ENCODE measurements at places on chromosomes 11 and 22.

DNA sequence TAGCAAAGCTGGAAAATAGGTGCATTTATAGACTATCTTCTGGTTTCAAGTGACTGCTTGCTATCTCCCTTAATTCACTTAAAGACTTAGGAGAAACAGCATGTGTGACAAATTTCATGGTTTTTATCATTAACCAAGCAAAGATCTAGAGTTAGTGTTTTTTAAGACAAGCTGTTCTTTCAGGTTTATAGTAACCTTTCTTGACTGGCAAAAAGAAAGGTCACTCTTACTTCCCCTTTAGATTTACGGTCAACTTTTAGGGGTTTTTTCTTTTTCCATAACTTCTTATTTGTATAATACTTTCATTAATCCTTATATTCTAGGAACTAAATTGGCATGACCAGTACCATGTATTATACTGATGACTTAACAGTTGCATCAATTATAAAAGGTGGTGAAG lies 46.6 kb downstream of the KDM2A start:
- no peak for DNase-seq

- no peak for DNase-seq
These were observed 13.0 kb downstream of the PKNOX2 start for GRCh38 chr11:125177543-125177942.

GRCh38 chr11:59224351-59224928 lies 11.7 kb upstream of the MPEG1 start:
- DNase-seq, result no peak

- DNase-seq, result no peak
These were observed 222.3 kb downstream of the NTM start for GRCh38 chr11:131592734-131593133.

DNA sequence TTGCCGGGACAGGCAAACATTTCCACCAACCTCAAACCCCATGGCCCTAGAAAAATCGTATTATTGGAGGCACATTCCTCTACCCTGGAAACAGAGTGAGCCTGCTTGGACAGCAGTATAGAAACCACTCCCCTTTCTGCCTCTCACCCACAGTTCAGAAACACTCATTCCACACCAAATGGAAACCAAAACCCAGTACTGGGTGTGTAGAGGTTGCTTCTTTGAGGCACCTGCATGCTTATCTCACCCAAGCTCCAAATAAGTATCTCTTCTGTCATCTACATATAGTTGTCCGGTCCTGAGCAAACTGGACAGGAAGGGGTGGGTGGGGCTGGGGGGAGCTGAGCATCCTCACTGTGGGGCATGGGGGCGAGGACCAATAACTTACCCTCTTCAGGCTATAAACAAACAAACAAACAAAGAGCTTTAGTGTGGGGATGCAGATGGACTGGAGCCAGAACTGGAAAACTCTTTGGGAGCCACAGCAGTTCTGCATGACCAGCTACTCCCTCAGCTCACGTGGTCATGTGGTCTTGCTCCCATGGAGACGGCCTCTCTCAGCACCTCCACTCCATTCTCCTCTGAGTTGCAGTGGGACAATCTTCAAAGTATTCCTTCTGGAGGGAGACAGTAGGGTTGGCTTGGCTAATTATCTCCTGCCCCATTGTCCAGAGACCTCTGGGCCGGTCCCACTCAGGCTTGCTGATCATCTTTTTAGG lies 1.0 kb upstream of the PLAAT2 start:
- DNase-seq, result peak; percentile 42

- no peak for DNase-seq
These were observed 1.7 kb upstream of the CCDC134 start for GRCh38 chr22:41798736-41799135.

DNA sequence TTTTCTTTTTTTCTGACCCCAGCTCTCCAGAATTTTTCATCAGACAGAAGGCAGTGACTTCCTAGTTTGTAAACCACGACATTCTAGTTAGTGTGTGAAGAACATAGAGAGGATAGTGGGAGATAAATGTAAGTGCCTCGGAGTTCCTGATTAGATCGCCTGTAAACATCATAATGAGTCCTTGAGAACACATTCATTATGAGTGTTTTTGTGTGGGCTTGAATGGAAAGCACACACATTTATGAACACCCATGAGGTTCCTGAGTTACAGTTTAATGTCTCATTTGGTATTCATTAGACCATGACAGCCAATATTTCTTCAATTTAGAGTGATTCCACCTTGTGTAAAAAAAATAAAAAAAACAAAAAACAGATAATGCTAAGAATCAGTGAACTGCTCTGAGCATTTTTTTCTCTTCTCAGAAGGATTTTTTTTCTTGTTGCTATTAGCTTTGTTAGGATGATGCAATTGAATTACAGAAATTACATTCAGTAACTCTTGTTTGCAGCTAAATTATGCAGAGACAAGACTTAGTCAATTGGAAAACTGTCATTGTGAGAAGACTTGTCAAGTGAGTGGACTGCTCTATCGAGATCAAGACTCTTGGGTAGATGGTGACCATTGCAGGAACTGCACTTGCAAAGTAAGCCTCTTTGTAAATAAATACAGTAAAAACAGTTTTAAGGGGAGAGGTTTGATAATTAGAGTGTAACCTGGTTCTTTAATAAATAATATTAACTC lies 257.6 kb downstream of the NELL1 start:
- DNase-seq, result no peak

DNA sequence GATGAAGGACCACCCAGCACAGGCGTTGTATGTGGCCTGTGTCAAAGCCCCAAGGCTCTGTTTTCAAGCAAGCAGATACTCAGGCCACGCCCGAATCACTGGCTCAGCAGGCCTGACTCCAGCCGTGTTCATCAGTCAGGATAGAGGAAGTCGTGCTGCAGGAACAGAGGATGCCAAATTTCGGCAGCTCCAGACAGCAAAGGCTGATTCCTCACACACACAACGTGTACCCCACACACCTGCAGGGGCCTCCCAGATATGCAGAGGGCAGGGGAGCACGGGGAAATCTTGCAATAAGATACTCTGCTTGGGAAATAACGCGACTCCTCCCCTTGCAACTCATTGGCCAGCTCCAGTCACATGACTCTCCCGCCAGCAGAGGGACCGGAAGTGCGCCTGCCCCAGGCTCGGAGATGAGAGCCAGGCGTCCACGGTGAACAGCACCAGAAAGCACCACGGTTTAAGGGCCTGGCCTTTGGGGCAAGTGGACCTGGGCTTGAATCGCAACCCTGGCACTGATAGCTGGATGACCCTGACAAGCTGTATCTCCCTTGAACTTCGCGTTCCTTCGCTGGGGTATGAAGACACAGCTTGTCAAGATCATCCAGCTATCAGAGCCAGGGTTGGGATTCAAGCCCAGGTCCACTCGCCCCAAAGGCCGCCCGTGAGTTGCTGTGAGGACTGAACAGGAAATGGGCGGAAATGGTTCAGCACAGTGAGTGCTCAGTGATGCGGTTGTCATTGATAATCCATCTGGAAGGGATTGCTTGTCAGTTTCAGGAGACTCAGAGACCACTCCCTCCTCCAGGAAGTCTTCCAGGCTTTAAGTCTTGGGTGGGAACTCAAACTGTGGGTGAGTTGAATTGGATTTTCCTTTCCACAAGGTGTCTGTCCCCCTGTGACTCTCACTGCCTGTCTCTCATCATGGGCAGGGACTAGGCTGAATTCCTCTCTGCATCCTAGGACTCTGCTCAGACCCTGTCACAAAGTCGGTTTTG lies 88.5 kb downstream of the MYEOV start:
- no peak for DNase-seq

All from activated T-cell treated with anti-CD3 and anti-CD28 coated beads, Interleukin-2, amount 50 U/mL, for 48 hours (primary cell).